ENCODE measurements at places on chromosomes 16 and 17. TPM values are rescaled to one million over a fixed set of nuclear protein-coding genes. Genes with fewer than 3 reads are reported as not detected.

TSNAXIP1 gene
- total RNA-seq: 1.8 TPM

PRMT7 gene
- total RNA-seq: 36.9 TPM

MMP15 gene
- 1.3 TPM for total RNA-seq

ATF7IP2 gene
- 1.1 TPM for total RNA-seq

ANTKMT gene
- 70.1 TPM for total RNA-seq
